Activated CD4-positive, alpha-beta T cell treated with anti-CD3 and anti-CD28 coated beads, Interleukin-2, amount 50 U/mL, for 48 hours (primary cell): ENCODE measurements at places on chromosomes 1 and 21.

- DNase-seq, result peak; percentile 51
Observed at GRCh38 chr1:24384251-24385090, 29.1 kb downstream of the STPG1 start.

DNA sequence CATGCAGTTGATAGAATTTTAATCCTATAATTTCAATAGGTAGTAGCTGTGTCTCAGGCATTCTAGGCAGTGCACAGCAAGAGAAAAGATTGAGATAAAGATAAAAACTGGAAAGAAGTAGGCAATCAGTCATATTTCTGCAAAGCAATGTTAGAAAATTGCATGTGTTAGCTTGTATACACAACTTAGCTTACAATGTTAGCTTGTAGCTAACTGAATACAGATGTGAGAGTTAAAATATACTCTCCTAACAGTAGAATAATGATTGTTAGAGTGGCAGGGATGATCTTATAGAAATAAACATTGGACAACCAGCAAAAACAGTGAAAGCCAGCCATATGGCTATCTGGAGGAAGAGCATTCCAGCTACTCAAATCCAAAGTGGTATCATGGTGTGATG lies 29.0 kb downstream of the PTPRC start:
- no peak for DNase-seq

DNA sequence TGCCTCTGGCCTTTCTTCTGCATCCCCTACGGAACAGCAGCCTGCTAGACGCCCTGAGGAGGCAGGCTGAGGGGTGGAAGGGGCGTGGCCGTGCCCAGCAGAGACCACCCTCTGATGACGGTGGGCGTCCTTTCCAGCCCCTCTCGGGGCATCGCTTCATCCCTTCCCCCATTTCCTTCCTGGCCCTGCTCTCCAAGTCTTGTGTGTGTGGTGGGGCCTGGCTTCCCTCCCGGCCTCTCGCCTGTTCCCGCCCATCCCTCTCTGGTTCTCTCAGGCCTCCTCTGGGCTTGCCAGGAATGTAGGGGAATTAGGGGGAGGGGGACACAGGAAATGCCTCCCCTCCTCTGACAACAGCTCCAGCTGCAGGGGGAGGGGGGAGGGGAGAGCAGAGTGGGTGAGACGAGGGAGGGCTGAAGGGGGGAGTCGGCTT lies 51.1 kb downstream of the SKI start:
- DNase-seq, result no peak

GRCh38 chr1:96968541-96968940 lies 247.0 kb downstream of the PTBP2 start:
- DNase-seq, result no peak

DNA sequence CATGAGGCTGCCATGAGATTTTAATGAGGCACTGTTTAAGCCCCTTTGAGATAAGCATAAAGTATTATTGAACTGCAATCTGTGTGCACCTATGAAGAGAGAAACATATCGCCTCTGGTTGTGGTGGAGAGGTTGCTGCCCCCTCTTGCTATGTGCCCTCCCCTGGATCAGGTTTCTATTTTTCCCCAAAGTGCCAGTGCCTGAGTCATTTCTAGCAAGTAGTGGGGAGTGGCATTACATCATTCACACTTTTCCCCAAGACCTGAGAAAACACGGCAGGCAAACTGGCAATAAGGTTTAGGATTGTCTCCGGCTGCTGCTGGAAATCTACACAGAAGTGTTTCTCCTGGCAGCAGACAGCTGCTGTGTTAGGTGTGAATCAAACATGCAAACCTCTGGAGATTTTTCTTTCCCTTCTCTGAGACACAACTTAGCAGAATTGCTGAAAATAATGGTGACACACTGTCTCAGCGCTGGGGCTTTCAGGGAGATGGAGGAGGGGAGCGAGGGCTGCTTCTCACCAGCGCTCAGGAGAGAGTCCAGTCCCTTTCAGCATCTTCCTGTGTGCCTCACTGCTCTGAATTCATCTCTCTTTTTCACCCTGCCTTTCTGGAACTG lies 13.7 kb upstream of the RGS16 start:
- no peak for DNase-seq

GRCh38 chr1:95138223-95138622 lies 21.1 kb downstream of the TLCD4 start:
- no peak for DNase-seq

GRCh38 chr1:218717575-218717974 lies 372.4 kb downstream of the TGFB2 start:
- no peak for DNase-seq

DNA sequence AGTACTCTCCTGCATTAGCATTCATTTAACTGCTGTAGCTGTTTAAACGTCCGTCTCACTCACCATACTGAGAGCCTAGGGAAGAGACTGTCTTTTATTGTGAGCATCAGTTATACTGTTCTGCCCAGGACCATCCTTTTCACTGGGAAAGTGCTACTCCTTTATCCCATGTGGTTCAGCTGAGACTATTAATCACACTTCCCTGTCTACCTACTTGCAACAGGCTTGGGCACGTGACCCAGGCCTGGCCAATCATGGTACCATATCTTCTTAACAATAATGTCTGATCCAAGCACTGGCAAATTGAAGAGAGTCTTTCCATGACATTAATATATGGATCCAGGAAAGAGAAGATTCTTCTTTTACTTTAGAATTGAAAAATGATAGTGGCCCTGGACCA lies 108.1 kb downstream of the TM2D1 start:
- DNase-seq, result no peak

- DNase-seq, result no peak
Observed at GRCh38 chr1:84936116-84936810, 43.3 kb upstream of the LPAR3 start.

GRCh38 chr1:72105201-72105600 lies 177.1 kb downstream of the NEGR1 start:
- no peak for DNase-seq
